H9 (cell line): ENCODE measurements at places on chromosomes 12 and 14.

GRCh38 chr12:122793685-122794106, 19.3 kb downstream of the CCDC62 start:
- no peak for DNase-seq

GRCh38 chr14:56094076-56094475, 24.1 kb upstream of the PELI2 start:
- no peak for DNase-seq

- DNase-seq = peak; percentile 58
These were observed 40.5 kb downstream of the SLC2A14 start for GRCh38 chr12:7832059-7832696.

GRCh38 chr14:91232052-91232451, 12.5 kb downstream of the GPR68 start:
- no peak for DNase-seq
